ENCODE measurements at places on chromosomes 7 and 10.

- no peak for DNase-seq
These were observed 226.0 kb upstream of the ADARB2 start for GRCh38 chr10:1963341-1963740.

DNA sequence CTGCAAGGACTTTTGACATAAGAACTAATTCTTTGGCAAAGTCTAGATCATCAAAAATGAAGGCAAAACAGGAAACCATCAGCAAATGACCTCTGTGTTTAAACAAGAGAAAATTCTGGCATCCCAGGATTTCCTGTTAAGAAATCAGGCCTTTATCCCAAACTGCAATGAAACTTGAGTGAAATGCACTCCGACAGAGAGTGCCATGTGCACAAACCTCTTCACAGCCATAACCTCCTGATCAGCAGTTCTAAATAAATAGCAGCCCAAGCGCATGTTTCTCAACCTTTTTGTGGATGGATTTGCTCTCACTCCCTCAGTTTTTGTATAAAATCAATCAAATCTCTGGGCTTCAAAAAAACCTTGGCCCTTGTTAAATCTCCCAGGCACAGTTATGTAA, 107.7 kb upstream of the EEPD1 start:
- DNase-seq: no peak

- DNase-seq: no peak
These were observed 101.2 kb downstream of the GRB10 start for GRCh38 chr7:50681432-50682045.

GRCh38 chr7:28986765-28987110, 28.6 kb upstream of the TRIL start:
- no peak for DNase-seq

- DNase-seq: no peak
These were observed 31.4 kb downstream of the PALS2 start for GRCh38 chr7:24604630-24605029.
